Progenitor cell of endocrine pancreas (in vitro differentiated cells): ENCODE measurements at places on chromosomes 5 and 9. TPM values are rescaled to one million over a fixed set of nuclear protein-coding genes. Genes with fewer than 3 reads are reported as not detected.

GRCh38 chr5:21581508-21581907, 1271.6 kb downstream of the CDH12 start:
- H3K4me3 ChIP-seq: no peak overlapping the region
- no peaks in the 10 kb centered on the region for H3K27me3 ChIP-seq
- H3K27ac ChIP-seq: no peak overlapping the region
- no peaks in the 10 kb centered on the region for H3K4me1 ChIP-seq
- peaks cover 12% of the 10 kb centered on the region for H3K36me3 ChIP-seq

GRCh38 chr9:652914-653313, 188.6 kb upstream of the DMRT1 start:
- H3K4me1 ChIP-seq: peaks cover 4% of the 10 kb centered on the region
- no peak overlapping the region for H3K4me3 ChIP-seq
- DNase-seq: no peak
- peaks cover 1% of the 10 kb centered on the region for H3K36me3 ChIP-seq
- no peaks in the 10 kb centered on the region for H3K27me3 ChIP-seq

DNA sequence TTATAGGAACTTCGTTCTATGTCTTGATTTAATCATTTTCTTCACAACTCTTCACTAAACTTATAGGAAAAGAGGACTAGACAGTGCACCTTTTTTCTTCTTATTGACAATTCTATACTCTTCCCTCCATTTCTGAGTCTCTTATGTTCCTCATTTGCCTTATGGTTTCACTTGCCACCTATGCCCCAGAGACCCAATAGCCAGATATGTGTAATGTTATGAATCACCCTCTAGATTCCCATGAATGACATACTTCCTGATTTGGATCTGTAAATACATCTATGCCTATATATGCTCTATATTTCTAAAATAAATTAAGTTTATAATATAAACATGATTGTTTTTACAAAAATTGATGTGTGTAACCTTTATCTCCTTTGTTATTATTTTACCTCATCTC, 514.1 kb upstream of the MEF2C start:
- DNase-seq: no peak
- no peaks in the 10 kb centered on the region for H3K36me3 ChIP-seq
- H3K4me3 ChIP-seq: no peak overlapping the region
- peaks cover 6% of the 10 kb centered on the region for H3K4me1 ChIP-seq

Gene TRAF1
- 6.7 TPM in 2 replicates for total RNA-seq

Gene SPINK13
- not detected in 2 replicates for total RNA-seq

Gene NDFIP1
- total RNA-seq: 228 and 247 TPM in 2 replicates

Gene SLC6A19
- 2.2 and 2.6 TPM in 2 replicates for total RNA-seq

GRCh38 chr5:71734141-71734540, 15.1 kb downstream of the CARTPT start:
- H3K27ac ChIP-seq: no peak overlapping the region
- H3K36me3 ChIP-seq: no peaks in the 10 kb centered on the region
- H3K4me1 ChIP-seq: peaks cover 6% of the 10 kb centered on the region
- peaks cover 29% of the 10 kb centered on the region for H3K27me3 ChIP-seq
- no peak overlapping the region for H3K4me3 ChIP-seq

- H3K27ac ChIP-seq: no peak overlapping the region
- peak overlapping the region; percentile 46 for H3K4me3 ChIP-seq
- peaks cover 48% of the 10 kb centered on the region for H3K27me3 ChIP-seq
Observed at GRCh38 chr5:175795959-175796358, 75.4 kb upstream of the CPLX2 start.

- H3K36me3 ChIP-seq: peaks cover 6% of the 10 kb centered on the region
- no peak overlapping the region for H3K4me3 ChIP-seq
- H3K4me1 ChIP-seq: no peaks in the 10 kb centered on the region
Observed at GRCh38 chr5:83767409-83767992, 46.8 kb upstream of the HAPLN1 start.

DNA sequence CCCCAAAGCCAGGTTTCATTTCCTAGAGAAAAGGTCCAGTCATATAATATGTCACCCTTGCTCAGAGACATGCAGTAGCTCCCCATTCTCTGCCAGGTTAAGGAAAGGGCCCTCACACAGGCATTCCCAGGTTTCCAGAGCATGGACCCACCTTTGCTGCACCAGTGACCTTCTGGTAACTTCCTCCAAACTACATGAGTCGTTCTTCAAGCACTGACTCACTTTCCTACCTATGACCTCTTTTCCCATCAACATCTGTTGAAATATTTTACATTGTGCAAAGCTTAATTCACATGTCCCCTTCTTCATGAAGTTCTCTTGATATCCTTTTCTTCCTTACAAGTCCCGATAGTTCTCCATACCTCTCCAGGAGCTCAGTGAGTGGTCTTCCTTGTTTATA, 25.9 kb downstream of the SH3TC2 start:
- H3K4me1 ChIP-seq: peaks cover 3% of the 10 kb centered on the region
- H3K27ac ChIP-seq: no peak overlapping the region
- H3K36me3 ChIP-seq: no peaks in the 10 kb centered on the region
- no peak overlapping the region for H3K4me3 ChIP-seq
- DNase-seq: no peak
- peaks cover 35% of the 10 kb centered on the region for H3K27me3 ChIP-seq

GRCh38 chr5:67732921-67733320, 482.6 kb upstream of the PIK3R1 start:
- no peak for DNase-seq
- H3K4me1 ChIP-seq: peaks cover 13% of the 10 kb centered on the region

- no peaks in the 10 kb centered on the region for H3K36me3 ChIP-seq
- peaks cover 13% of the 10 kb centered on the region for H3K4me1 ChIP-seq
- no peak overlapping the region for H3K27ac ChIP-seq
- H3K4me3 ChIP-seq: no peak overlapping the region
- no peaks in the 10 kb centered on the region for H3K27me3 ChIP-seq
Observed at GRCh38 chr5:93279296-93279963, 301.6 kb downstream of the NR2F1-AS1 start.

- peaks cover 9% of the 10 kb centered on the region for H3K4me1 ChIP-seq
- DNase-seq: no peak
Observed at GRCh38 chr9:94528886-94529285, 26.0 kb upstream of the PCAT7 start.

DNA sequence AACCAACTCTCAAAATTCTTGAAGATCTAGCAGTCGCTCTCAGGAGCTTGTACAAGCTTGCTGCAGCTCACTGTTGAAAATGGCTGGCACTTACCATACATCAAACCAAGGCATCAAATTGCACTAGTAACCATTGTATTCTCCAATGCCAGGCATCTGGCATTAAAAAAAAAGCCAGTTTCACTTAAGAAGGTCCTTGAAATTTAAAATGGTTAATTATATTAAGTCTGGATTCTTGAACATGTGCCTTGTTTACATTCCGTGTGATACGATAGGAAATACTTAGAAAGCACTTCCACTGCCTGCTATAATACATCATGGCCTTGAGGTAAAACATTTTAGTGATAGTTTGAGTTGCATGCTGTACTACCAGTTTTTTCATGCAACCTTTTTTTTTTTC, 300.7 kb downstream of the KDM4C start:
- no peak for DNase-seq
- peaks cover 4% of the 10 kb centered on the region for H3K36me3 ChIP-seq
- H3K4me3 ChIP-seq: no peak overlapping the region
- H3K27ac ChIP-seq: no peak overlapping the region
- H3K27me3 ChIP-seq: peaks cover 3% of the 10 kb centered on the region

DNA sequence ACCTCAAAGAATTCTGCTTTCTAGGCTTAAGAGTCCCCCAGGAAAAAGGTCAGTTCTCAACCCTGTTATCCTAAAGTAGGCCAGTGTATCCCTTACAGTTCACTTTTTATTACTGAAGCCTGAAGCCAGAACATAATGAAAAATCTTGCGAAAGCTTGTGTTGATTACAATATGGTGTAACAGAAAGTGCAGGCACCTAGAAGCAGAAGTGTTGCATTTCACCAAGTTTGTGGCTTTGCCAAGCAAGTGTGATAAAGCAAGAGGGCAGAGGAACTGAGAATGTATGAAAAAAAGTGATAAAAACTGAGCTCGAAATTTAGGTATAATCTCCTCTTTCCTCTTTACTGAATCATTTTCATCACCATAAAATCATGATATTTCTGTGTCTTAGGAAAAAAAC, 26.2 kb downstream of the AGTPBP1 start:
- DNase-seq: no peak
- H3K27me3 ChIP-seq: no peaks in the 10 kb centered on the region
- no peak overlapping the region for H3K4me3 ChIP-seq
- peaks cover 12% of the 10 kb centered on the region for H3K36me3 ChIP-seq
- no peak overlapping the region for H3K27ac ChIP-seq

GRCh38 chr5:90709323-90710155, 150.9 kb downstream of the ADGRV1 start:
- H3K4me3 ChIP-seq: no peak overlapping the region
- DNase-seq: peak; percentile 10
- peaks cover 11% of the 10 kb centered on the region for H3K36me3 ChIP-seq

DNA sequence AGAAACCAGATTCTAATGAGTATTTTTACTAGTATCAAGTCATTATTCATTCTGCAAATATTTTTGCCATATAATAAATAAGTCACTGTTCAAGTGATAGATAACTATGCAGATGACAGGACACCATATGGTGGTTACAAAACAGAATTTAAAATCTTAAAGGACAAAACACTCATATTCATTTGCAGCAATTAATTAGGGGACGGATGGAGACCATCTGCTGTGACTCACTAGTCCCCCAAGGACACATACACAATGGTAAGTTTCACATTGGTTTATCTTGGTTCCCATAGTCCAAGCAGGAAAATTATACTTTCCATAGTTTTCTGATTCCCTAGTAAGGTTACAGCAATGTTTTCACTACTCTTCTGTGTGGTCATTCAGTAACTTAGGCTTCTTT, 28.4 kb upstream of the SPATA31C2 start:
- no peak for DNase-seq
- no peak overlapping the region for H3K4me3 ChIP-seq
- no peaks in the 10 kb centered on the region for H3K36me3 ChIP-seq
- no peaks in the 10 kb centered on the region for H3K27me3 ChIP-seq

- H3K36me3 ChIP-seq: no peaks in the 10 kb centered on the region
- peaks cover 2% of the 10 kb centered on the region for H3K4me1 ChIP-seq
- no peak overlapping the region for H3K27ac ChIP-seq
- no peak for DNase-seq
- no peaks in the 10 kb centered on the region for H3K27me3 ChIP-seq
- H3K4me3 ChIP-seq: peak overlapping the region; percentile 81
Observed at GRCh38 chr9:127878001-127878651, 651 bp upstream of the AK1 start.

GRCh38 chr9:38278931-38279679, 113.4 kb upstream of the ALDH1B1 start:
- H3K36me3 ChIP-seq: no peaks in the 10 kb centered on the region
- H3K4me3 ChIP-seq: no peak overlapping the region
- H3K4me1 ChIP-seq: peaks cover 9% of the 10 kb centered on the region
- no peak for DNase-seq
- no peak overlapping the region for H3K27ac ChIP-seq

Gene GPR151
- not detected in 2 replicates for total RNA-seq
